ENCODE measurements at places on chromosomes 7 and 10.

DNA sequence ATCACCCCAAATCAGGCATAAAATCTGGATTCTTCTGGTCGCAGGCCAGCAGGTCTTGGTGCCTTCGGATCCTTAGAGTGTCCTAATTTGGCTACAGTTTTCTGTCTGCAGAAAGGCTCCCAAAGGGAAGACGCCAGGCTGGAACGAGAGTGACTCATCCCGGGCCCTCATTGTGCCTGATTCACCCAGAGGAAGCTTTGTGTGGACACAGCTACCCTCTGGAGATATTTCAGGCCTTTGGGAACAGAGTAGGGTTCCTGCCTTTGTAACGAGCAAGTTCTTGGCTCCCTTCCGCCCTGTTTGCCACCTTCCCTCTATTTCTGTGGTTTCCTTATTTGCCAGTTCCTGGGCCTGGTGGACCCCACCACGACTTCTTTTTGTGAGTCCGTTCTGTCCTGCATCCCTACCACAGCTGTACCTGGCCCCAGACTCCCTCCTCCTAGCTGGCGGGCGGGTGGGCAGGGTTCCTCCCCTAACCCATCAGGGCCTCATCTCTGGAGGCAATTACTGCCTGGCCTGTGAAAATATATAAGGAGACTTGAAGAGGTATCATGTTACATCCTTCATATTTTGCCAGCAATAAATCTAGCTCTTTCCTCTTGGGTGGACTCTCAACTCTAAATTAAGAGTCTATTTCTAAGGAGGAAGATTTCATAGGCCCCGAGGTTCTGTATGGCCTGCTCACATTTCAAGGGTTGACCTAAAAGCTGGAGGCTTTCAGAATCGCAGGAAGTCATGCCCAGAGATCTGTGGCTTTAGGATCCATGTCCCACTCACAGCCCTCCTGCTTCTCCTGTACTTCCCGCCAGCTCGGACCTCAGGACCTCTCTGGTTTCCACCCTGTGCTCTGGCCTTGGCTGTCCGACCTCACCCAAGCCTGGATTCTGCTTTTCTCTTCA lies 219.2 kb upstream of the ZNF32 start:
- peaks cover 8% of the 10 kb centered on the region for H3K27me3 ChIP-seq
- no peak for DNase-seq
- no peak overlapping the region for H3K4me3 ChIP-seq

GRCh38 chr10:90308223-90308622 lies 549.6 kb downstream of the HTR7 start:
- no peak overlapping the region for H3K27ac ChIP-seq
- DNase-seq = no peak
- H3K4me1 ChIP-seq = no peaks in the 10 kb centered on the region
- H3K4me3 ChIP-seq = no peak overlapping the region

- H3K27me3 ChIP-seq = no peaks in the 10 kb centered on the region
- H3K27ac ChIP-seq = no peak overlapping the region
- H3K4me3 ChIP-seq = no peak overlapping the region
- DNase-seq = no peak
- no peaks in the 10 kb centered on the region for H3K36me3 ChIP-seq
Observed at GRCh38 chr7:33582104-33582503, 323.2 kb upstream of the BMPER start.

DNA sequence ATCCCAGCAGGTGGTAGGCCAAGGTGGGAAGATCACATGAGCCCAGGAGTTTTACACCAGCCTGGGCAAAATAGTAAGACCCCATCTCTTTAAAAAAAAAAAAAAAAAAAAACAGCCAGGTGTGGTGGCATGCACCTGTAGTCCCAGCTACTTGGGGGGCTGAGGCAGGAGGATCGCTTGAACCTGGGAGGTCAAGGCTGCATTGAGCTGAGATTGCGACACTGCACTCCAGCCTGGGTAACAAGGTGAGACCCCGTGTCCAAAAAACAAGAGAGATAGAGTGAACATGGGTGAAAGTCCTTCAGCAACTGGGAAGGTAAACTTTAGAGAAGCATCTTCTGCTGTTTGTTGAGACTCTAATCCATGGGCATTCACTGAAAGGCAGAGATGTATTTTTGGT lies 6.3 kb upstream of the LAMTOR4 start:
- no peaks in the 10 kb centered on the region for H3K36me3 ChIP-seq
- no peaks in the 10 kb centered on the region for H3K27me3 ChIP-seq
- H3K27ac ChIP-seq = no peak overlapping the region
- no peak overlapping the region for H3K4me3 ChIP-seq

- H3K27ac ChIP-seq = no peak overlapping the region
- DNase-seq = no peak
- no peaks in the 10 kb centered on the region for H3K36me3 ChIP-seq
- no peaks in the 10 kb centered on the region for H3K4me1 ChIP-seq
- no peaks in the 10 kb centered on the region for H3K27me3 ChIP-seq
Observed at GRCh38 chr10:83932245-83932644, 207.1 kb upstream of the GHITM start.

- no peak overlapping the region for H3K4me3 ChIP-seq
- H3K27ac ChIP-seq = no peak overlapping the region
- no peaks in the 10 kb centered on the region for H3K36me3 ChIP-seq
- DNase-seq = no peak
- peaks cover 5% of the 10 kb centered on the region for H3K4me1 ChIP-seq
Observed at GRCh38 chr10:70510904-70511303, 32.3 kb downstream of the PALD1 start.

- no peak for DNase-seq
- no peak overlapping the region for H3K27ac ChIP-seq
- peaks cover 27% of the 10 kb centered on the region for H3K4me1 ChIP-seq
- H3K36me3 ChIP-seq = peaks cover 9% of the 10 kb centered on the region
- H3K27me3 ChIP-seq = no peaks in the 10 kb centered on the region
Observed at GRCh38 chr7:2243458-2243857, 1.4 kb downstream of the NUDT1 start.

- no peak overlapping the region for H3K27ac ChIP-seq
- no peak for DNase-seq
- H3K4me1 ChIP-seq = peaks cover 25% of the 10 kb centered on the region
- no peak overlapping the region for H3K4me3 ChIP-seq
- peaks cover 22% of the 10 kb centered on the region for H3K36me3 ChIP-seq
Observed at GRCh38 chr7:966291-967069, 8.9 kb downstream of the COX19 start.

- H3K36me3 ChIP-seq = no peaks in the 10 kb centered on the region
- H3K4me3 ChIP-seq = no peak overlapping the region
- H3K27me3 ChIP-seq = peaks cover 48% of the 10 kb centered on the region
- no peak for DNase-seq
- peaks cover 11% of the 10 kb centered on the region for H3K4me1 ChIP-seq
- H3K27ac ChIP-seq = no peak overlapping the region
Observed at GRCh38 chr7:5586279-5586962, 162.8 kb upstream of the TNRC18 start.

DNA sequence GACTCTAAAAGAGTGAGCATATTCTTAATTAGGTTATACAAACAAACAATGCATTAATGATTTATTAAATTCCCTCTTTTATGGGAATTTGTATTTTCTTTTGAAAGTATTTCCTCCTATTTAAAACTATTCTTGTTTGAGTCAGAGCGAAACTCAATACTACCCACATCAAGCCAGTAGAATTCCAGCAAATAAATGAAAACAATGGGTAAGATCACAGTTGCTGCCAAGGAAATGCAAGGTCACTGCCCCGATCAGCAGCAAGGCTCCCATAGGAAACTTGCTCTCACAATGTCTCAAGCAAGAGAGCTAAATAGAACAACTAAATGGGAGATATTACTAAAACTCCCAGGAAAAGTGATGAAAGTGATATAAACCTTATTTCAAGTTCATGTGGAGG lies 206.3 kb downstream of the THSD7A start:
- H3K36me3 ChIP-seq = no peaks in the 10 kb centered on the region
- DNase-seq = no peak
- H3K27me3 ChIP-seq = no peaks in the 10 kb centered on the region
- H3K4me1 ChIP-seq = no peaks in the 10 kb centered on the region
- no peak overlapping the region for H3K4me3 ChIP-seq

DNA sequence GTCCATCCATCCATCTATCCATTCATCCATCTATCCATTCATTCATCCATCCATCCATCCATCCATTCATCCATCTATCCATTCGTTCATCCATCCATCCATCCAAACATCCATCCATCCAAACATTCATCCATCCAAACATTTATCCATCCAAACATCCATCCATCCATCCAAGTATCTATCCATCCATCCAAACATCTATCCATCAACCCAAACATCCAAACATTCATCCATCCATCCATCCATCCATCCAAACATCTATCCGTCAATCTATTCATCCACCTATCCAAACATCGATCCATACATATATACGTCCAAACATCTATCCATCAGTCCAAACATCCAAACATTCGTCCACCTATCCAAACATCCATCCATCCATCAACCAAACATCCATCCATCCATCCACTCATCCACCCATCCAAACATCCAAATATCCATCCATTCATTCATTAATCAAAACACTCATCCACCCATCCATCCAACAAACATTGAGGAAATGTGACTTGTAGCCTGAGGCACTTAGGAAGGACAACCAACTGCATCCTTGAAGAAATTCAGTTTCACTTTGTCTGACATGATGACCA lies 28.8 kb upstream of the MYH16 start:
- no peak for DNase-seq
- H3K4me1 ChIP-seq = no peaks in the 10 kb centered on the region
- no peaks in the 10 kb centered on the region for H3K36me3 ChIP-seq
- H3K27me3 ChIP-seq = peaks cover 12% of the 10 kb centered on the region

GRCh38 chr10:79488336-79488735 lies 24.0 kb upstream of the EIF5AL1 start:
- H3K36me3 ChIP-seq = no peaks in the 10 kb centered on the region
- H3K4me1 ChIP-seq = peaks cover 5% of the 10 kb centered on the region
- no peak overlapping the region for H3K4me3 ChIP-seq
- H3K27me3 ChIP-seq = peaks cover 4% of the 10 kb centered on the region
- no peak overlapping the region for H3K27ac ChIP-seq

- H3K36me3 ChIP-seq = no peaks in the 10 kb centered on the region
- no peak overlapping the region for H3K27ac ChIP-seq
- no peak for DNase-seq
- peaks cover 8% of the 10 kb centered on the region for H3K27me3 ChIP-seq
- no peaks in the 10 kb centered on the region for H3K4me1 ChIP-seq
- H3K4me3 ChIP-seq = no peak overlapping the region
Observed at GRCh38 chr7:101340379-101340778, 18.8 kb upstream of the IFT22 start.

- H3K27me3 ChIP-seq = no peaks in the 10 kb centered on the region
- no peaks in the 10 kb centered on the region for H3K4me1 ChIP-seq
- H3K27ac ChIP-seq = no peak overlapping the region
Observed at GRCh38 chr10:71264345-71265200, 52.2 kb downstream of the UNC5B start.

GRCh38 chr10:7152982-7153381 lies 257.9 kb downstream of the SFMBT2 start:
- peaks cover 8% of the 10 kb centered on the region for H3K36me3 ChIP-seq
- no peak for DNase-seq
- H3K27ac ChIP-seq = no peak overlapping the region
- peaks cover 22% of the 10 kb centered on the region for H3K27me3 ChIP-seq

DNA sequence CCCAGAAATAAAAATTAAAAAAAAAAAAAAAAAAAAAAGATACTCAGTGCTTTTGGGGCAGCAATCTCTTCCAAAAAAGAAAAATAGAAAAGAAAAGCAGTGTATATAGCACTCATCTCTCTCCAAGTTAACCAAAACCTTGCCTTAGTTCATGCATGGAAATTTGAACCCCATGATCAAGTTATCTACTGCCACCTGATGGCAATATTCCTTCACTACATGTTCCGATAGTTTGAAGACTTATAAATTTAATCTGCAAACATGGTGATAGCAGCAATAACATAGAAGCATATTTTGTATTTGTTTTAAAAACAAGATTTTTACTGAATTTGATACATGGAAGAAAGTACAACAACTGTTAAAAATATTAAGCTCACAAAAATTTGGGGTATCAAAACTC lies 48.6 kb upstream of the SLIT1 start:
- H3K36me3 ChIP-seq = peaks cover 31% of the 10 kb centered on the region
- H3K4me3 ChIP-seq = no peak overlapping the region
- no peak for DNase-seq
- no peaks in the 10 kb centered on the region for H3K27me3 ChIP-seq
- no peak overlapping the region for H3K27ac ChIP-seq

GRCh38 chr7:41028580-41028979 lies 674.3 kb downstream of the INHBA start:
- no peaks in the 10 kb centered on the region for H3K36me3 ChIP-seq
- H3K4me3 ChIP-seq = no peak overlapping the region
- no peak for DNase-seq
- H3K27ac ChIP-seq = no peak overlapping the region
- H3K27me3 ChIP-seq = no peaks in the 10 kb centered on the region
- H3K4me1 ChIP-seq = no peaks in the 10 kb centered on the region

GRCh38 chr10:635088-635861 lies 54.2 kb downstream of the DIP2C start:
- no peak for DNase-seq
- no peak overlapping the region for H3K27ac ChIP-seq
- H3K36me3 ChIP-seq = no peaks in the 10 kb centered on the region
- H3K4me3 ChIP-seq = no peak overlapping the region

DNA sequence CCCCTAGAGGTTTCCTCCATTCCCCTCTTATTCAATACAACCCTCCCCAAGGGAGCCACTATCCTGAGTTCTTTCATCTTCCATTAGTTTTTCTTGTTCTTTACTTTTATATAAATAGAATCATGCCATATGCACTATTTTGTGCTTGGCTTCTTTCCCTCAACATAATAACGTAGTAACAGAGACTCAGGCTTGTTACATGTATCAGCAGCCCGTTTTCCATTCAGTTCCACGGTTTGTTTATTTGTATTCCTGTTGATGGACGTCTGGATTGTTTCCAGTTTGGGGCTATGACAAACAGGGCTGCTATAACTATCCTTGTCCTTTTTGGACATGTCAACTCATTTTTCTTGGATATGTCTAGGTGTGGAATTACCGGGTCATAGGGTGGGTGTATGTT lies 264.4 kb upstream of the MKI67 start:
- no peaks in the 10 kb centered on the region for H3K36me3 ChIP-seq
- no peak for DNase-seq
- no peak overlapping the region for H3K4me3 ChIP-seq
- H3K27me3 ChIP-seq = no peaks in the 10 kb centered on the region
- H3K27ac ChIP-seq = no peak overlapping the region

- no peak overlapping the region for H3K27ac ChIP-seq
- no peak for DNase-seq
- no peaks in the 10 kb centered on the region for H3K36me3 ChIP-seq
- no peak overlapping the region for H3K4me3 ChIP-seq
- H3K27me3 ChIP-seq = peaks cover 3% of the 10 kb centered on the region
- no peaks in the 10 kb centered on the region for H3K4me1 ChIP-seq
Observed at GRCh38 chr7:27112955-27113949, 10.8 kb upstream of the HOXA2 start.

- H3K4me3 ChIP-seq = no peak overlapping the region
- no peak for DNase-seq
- no peak overlapping the region for H3K27ac ChIP-seq
- H3K36me3 ChIP-seq = peaks cover 42% of the 10 kb centered on the region
- H3K27me3 ChIP-seq = no peaks in the 10 kb centered on the region
Observed at GRCh38 chr7:36617408-36617807, 106.9 kb downstream of the AOAH start.
